NCI-H1436 treated with DMSO at 0.1 percent for 48 hours (cell line): ENCODE measurements at places on chromosomes 6 and 20.

GRCh38 chr20:24097506-24098245 lies 109.1 kb upstream of the GGTLC1 start:
- DNase-seq, result no peak

- no peak for DNase-seq
Observed at GRCh38 chr6:31920811-31921210, 6.7 kb upstream of the C2 start.

DNA sequence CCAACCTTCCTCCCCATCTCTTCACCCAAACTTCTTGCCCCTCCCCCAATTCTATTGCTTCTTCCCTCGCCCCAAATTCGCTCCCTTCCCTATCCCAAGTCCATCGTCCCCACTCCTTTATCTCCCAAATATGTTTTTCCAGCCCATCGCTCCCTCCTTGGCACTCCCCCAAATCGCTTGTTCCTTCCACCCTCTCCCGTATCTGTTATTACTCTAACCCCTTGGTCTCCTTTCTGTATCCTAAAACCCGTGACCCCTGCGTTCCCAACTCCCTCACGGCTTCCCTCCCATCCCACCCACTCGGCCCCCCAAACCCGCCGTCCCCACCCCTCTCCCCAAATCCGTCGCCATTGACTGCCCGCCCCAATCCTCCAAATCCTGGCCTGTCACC lies 584 bp downstream of the MTCH1 start:
- no peak for DNase-seq

GRCh38 chr20:48599748-48600469 lies 227.9 kb downstream of the PREX1 start:
- no peak for DNase-seq

DNA sequence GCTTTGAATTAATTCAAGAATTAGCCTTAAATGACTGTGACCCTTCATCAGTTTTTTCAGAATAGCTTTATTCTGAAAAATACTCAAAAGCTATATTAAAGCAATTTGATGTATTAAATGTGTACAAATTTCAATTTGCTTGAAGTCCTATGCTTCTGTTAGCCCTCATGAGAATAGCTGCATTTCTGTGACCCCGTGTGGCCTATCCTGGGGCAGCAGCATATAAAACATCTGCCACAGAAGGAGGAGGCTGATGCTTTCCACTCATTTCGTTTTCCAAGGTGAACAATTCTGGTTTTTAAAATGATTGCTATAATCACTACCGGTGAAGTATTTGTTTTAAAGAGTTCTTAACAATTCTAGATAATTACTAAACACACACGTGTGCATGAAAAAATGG lies 360.3 kb downstream of the BTBD9 start:
- DNase-seq, result no peak

DNA sequence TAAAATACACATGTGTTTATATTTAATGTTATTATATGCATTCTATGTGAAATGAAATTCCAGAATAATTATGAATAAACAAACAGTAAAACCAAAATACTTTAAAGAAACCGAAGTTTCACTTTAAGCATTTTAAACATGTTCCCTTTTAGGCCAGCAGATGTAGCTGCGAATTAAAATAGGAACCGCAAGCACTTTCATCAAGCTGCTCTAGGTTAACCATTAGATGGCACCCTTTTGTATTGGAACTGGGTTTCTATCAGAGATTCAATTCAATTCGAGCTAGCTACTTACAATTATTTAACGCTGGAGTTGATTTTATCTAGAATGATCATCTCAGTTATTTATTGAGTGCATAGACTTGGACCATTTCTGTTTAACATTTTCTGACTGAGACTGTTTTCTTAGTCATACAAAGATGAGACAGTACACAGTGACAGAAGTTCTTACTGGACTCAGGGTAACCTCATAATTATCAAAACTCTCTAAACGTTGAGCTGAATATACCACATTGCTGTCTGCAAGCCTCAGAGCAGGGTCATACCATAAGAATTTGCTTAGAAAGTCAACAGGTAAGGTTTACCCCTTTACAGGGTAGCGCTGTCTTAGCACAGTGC lies 8.5 kb downstream of the TMEM242 start:
- DNase-seq, result no peak

DNA sequence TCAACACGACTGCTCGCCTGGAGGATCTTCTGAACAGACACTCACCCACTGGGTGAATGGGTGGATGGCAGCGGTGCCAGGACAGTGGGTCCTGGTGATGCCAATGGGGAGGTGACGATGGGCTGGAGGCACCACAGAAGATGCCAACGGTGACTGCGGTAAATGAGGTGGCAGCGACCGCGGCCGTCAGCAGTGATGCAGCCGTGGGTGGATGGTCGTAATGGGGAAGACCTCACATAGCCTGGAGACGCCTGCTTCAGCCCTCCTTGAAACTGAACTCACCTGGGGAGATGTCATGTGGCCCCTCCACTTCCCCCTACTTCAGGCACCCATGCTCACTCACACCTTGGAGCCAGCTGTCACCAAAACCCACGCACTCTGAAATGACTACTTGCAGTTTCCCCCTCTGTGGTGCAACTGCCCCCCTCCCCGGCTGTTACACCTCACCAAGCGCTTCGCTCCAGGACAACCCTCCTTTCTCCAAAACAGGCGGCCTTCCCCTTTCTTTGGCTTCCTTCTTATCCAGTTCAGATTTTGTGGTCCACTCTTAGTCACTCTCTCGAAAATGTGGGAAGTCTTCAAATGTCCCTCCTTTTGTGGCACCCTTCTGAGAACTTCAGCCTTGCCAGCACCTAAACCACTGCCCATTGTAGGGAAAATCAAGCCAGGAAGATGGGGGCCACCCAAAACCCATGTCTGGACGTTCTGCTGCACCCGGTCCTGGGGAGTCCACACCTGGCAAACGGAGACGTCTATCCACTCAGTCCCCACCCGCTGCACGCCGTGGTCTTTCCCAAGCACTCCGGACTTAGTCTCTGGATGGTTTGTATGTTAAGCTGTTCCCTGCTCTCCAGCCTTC lies 10.4 kb upstream of the ABHD16B start:
- no peak for DNase-seq

DNA sequence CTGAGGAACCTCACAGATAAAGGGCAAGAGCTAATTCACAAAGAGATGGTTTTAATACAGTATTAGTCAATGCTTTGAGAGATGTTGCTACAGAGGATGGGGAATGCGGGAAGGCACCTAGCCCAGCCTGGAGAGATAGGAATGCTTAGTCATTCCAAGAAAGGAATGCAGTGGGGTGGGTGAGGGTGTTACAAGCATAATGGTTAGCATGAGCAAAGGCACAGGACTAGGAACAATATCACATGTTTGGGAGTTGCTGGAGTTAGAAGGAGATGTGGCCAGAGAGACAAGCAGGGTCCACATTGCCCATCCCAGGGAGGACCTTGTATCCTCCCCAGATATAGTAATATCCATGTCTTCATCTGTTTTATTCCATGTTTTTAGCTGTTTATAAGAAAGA lies 107.0 kb upstream of the OGFRL1 start:
- no peak for DNase-seq

GRCh38 chr6:130367767-130368166 lies 1.9 kb downstream of the TMEM200A start:
- DNase-seq, result no peak

GRCh38 chr6:168726312-168726856 lies 285.4 kb downstream of the SMOC2 start:
- DNase-seq, result no peak

DNA sequence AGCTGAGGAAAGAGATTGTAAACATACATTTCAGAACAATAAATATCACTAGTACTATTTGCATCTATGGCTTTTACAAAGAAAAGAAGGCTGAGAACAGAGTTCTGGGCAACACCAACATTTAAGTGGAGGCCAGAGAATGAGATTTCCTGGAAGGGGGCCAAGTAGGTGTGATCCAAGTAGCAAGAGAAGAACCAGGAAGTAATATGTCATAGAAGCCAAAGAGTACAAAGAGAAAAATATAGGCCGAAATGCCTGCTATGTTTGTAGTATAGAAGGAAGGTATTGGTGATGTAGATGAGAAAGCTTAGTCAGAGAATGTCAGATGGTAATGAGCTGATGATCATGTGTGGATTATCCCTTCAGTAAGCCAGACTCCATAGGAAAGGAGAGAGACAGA lies 94.5 kb downstream of the PERP start:
- DNase-seq, result no peak

DNA sequence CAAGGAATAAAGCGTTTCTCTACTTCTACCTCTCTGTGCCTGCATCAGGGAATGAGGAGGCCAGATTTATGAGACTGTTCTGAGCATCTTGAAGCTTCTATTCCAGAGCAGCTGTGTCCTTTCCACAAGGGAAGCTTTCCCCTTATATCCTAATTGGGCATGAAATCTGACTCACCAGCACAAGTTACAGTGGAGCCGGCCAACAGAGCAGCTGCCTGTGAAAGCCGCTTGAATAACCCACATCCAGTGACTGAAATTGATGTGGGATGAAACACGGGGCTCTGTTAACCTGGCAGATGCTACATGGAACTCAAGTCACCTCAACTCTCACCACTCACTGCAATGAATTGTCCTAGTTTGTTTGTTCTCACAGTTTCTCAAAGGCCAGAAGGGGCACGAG lies 400.3 kb downstream of the TFAP2A start:
- DNase-seq, result no peak

- no peak for DNase-seq
Observed at GRCh38 chr6:147538821-147539220, 30.3 kb downstream of the SAMD5 start.

GRCh38 chr20:53510262-53510661 lies 83.4 kb downstream of the ZNF217 start:
- DNase-seq, result no peak

GRCh38 chr6:79031821-79032590 lies 46.0 kb downstream of the PHIP start:
- no peak for DNase-seq
